ENCODE measurements at places on chromosomes 5 and 9.

- no peak for DNase-seq
These were observed 11.1 kb upstream of the SHOC1 start for GRCh38 chr9:111805830-111806241.

GRCh38 chr5:10581424-10581748, 17.5 kb downstream of the ANKRD33B start:
- no peak for DNase-seq

- no peak for DNase-seq
These were observed 357.1 kb downstream of the CDH18 start for GRCh38 chr5:19630876-19631275.

GRCh38 chr5:121982893-121983285, 21.1 kb downstream of the SRFBP1 start:
- no peak for DNase-seq

GRCh38 chr5:122078116-122079110, at the start of gene LOX:
Gene LOX (minus strand): TSS chr5:122078259. CDS start chr5:122077985, 274 bp downstream.
- DNase-seq, result no peak

- no peak for DNase-seq
These were observed 294.4 kb downstream of the SEMA5A start for GRCh38 chr5:9251379-9251980.

GRCh38 chr5:83299353-83299752, 172.2 kb upstream of the VCAN start:
- no peak for DNase-seq

DNA sequence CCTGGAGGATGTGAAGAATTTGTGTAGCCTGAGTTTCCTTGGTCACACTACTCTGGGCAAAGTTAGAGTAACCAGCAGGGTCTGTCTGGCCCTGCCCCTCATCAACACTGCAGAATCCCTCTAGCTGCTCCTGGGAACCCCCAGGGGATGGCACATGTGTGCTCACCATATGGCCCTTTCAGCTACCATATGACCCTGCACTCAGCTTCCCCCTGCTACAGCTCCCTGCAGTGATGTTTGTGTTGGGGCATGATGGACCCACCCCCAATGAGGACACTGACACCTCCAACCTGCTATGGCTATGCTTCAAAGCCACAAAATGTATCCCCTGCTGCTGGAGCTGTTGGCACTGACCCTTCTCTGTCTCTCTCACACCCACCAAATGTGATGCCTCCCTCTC, 152.7 kb downstream of the SNX18 start:
- no peak for DNase-seq

- DNase-seq, result no peak
These were observed 276.0 kb upstream of the DMRT1 start for GRCh38 chr9:565528-565927.

DNA sequence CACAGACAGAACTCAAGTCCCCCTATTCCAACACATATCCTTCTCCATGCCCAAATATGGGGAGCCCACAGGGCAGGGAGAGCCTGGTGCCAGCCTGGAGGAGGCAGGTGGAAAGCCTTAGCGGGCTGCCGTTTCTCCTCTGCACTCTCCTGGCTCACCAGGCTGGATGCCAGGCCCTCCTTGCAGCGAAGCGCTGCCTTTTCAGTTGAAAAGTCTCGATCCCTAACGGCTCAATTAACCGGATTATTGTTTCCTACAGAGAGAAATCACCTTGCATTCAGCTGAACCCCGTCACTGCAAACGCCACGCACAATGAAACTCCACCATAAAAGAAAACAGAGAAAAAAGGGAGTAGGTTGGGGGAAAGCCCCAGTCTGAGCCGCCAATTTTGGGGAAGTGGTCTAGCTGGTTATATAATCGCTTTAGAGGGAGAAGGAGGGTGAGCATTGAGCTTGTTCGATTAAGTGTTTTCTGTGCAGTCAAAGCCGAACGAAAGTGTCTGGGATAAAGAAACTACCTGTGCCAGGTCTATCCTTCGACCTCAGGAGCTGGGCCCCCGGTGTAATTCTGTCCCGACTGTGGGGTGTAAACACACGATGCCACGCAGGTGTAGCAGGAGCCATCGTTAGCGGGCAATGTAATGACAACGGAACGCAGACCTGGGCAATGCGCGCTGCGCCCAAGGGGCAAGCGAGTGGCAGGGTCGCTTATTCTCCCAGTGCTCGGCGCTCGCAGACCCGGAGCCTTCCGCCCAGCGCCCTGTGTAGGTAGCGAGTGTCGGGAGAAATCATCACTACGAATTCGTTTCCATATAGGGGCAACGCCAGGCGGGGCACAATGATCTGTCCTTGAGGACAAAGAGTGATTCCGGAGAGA, 3.8 kb downstream of the BARHL1 start:
- no peak for DNase-seq

DNA sequence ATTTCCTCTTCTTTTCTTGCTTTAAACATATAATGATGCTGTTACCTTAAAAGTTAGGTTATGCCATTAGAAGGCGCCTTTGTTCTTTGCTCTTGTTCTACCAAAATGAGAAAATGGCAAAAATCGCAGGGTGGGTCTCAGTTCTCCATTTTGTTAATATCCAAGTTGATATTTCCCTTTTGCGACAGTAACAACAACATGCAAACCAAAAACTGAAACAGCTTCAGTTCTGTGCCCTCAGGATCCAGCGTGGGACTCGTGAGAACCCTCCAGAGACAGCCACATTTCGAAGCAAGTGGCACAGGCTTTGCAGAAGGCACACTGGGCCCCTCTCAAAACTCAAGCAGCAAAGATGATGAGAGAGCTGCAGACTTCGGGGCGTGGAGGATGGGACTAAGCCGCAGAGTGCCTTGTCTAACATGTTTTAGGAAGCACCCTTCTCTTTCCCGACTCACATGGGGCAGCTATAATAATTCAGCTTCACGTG, 33.0 kb upstream of the LCP2 start:
- DNase-seq, result no peak

- DNase-seq, result no peak
These were observed 43.6 kb upstream of the RAD23B start for GRCh38 chr9:107239474-107239873.

- DNase-seq, result no peak
These were observed 263.8 kb downstream of the FBXL7 start for GRCh38 chr5:15763754-15764153.

DNA sequence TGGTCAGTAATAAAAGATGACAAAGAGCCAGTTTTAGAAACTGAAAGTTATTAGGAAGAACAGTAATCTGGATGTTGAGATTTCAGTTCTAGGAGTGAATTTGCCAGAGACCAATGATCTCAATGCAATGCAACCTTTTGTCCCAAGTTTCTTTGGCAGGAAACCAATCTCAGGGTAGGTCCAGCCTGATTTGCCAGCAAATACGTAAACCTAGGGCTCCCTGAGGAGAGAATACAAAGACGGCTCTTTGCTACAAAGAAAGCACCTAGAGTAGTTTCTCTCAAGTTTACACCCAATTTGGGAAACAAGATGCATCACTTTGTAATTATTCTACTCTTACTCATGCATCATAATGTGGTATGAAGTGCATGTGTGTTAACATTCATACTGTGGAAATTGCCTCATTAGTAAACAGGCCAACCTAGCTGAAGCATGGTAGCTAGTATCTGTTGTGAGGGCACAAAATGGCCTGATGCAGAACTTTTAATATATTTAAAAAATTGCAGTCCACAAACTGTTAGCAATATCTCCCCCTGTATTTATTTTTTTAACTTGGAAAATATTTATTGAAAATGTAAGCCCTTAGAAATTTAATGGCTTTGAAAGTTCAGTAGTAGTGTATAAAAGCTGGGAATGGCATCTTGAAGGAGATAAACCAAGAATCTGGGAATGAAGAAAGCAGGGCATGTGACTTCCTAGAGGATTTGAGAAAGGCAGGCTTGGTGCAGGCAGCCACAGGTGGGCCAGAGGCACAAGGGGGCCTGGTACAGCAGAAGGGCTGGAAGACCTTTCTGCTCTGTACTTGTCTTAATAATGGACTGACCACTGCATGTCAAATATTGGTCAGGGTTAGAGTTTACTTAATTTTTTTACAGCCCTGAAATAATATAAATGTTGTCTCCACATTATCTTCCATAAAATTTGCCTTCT, 59.5 kb downstream of the MAST4 start:
- DNase-seq, result no peak

DNA sequence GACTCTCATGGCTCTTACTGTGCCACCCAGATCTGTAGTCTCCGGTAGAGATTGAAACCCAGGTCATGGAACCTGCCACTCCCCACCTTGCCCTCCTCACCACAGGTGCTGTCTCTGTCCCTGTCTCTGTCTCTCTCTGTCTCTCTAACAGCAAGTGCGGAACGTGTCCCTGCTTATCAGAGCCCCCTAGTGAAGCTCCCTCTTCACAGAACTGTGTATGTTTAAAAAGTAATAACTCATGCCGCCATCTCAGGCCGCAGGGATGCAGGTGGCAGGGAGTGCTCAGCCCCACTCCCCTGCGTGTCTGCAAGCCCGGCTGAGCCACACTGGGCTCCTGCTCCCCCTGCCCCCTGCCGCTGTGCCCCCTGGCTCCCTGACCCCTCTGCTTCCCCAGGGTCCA, 43.8 kb downstream of the UNC5A start:
- no peak for DNase-seq

DNA sequence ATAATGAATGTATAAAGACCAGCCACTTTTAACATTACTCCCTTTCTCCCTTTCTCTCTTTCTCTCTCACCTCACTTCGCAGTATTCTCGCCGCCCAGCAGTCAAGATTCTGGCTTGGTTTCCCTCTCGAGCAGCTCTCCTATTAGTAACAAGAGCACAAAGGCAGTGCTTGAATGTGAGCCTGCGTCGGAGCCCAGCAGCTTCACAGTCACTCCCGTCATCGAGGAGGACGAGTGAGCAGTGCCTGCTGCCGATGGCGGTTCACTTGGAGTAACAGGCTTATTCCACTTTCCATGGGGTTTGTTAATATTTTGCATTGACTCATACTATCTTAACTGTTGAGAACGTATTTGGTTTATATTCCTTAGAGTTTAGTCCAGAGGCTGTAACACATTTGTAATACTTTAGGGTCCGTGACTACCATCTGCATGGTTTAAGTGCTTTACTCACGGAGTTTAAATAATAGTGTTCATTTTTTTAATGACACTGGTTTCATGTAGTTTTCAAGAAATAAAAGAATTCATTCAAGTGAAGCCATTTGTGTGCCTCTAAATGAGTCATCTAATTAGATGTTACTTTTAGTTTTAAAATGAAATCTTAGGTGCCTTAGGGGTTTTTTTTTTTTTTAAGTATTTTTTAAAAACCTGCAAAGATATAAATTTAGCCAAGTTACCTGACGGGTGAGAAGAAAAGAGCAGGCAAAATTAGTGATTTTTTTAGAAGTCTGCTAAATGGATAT, 8.4 kb upstream of the DMRT3 start:
- no peak for DNase-seq

DNA sequence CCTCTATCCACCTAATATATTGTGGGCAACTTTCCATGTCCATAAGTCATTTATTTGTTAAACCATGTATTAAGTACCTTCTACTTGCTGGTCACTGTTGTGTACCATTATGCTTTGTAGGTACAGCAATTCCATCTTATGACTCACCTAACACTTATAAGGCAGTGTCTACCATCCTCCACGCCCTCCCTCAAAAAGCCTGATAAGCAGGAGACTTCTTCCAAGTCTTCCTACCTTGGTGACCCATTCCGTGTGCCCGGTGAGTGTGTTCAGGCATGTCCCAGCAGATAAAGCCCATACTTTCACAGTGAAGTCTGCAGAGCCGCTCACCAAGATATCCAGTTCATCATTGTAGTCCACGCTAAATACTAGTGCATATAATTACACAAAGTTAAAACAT, 17.4 kb downstream of the FBXW2 start:
- no peak for DNase-seq

DNA sequence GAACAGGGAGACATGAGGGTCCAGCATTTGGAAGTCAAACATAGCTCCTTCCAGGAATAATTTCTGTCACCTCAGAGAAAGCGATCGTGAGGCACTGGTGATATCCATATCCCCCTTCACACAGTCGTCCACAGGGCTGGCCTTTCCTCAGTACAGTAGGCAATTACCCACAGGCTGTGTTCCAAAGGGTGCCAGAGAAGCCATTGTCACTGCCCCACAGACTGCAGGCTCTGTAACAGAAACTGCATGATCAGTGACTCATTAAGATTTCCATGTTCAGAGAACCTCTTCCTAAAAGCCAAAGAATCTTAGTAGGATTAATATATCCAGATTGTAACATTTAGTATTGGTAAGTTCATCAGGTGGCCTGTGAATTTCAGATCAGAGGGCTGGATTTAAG, 127.6 kb downstream of the RPS23 start:
- no peak for DNase-seq

- no peak for DNase-seq
These were observed 19.4 kb upstream of the TNFSF15 start for GRCh38 chr9:114825126-114825795.

GRCh38 chr5:133373121-133373870, 239.0 kb downstream of the FSTL4 start:
- no peak for DNase-seq

All from stimulated activated CD8-positive, alpha-beta memory T cell treated with anti-CD3 and anti-CD28 coated beads, Interleukin-4, amount 100 ng/mL, for 1 hour (primary cell).